ENCODE measurements at places on chromosomes 11 and 22.
A peak's percentile ranks its signal among the peaks of the same experiment; 100 is the strongest.

DNA sequence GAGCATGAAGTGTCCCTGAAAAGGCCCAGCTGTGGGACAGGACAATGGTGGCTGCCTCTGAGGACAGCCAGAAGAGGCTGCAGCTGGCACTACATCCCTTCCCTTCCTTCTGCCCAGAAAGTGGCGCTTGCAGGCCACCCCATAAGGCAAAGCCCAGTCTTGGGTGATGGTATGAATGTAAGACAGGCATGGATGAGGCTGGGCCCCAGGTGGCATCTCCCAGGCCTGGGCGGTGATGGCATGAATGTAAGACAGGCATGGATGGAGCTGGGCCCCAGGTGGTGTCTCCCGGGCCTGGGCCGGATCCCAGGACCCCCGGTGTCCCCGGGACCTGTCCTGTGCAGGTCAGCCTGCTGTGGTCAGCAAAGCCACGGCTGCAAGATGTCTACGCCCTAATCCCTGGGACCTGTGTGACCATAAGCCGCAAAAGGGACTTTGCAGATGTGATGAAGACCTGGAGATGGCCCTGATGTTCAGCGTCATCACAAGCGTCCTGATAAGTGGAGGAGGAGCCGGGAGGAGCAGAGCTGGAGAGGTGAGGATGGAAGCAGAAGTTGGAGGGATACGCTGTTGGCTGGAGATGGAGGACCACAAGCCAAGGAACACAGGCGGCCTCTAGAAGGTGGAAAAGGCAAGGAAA, 181.1 kb downstream of the CTTN start:
- no peak for DNase-seq

GRCh38 chr11:6390718-6391469, 620 bp downstream of the SMPD1 start:
- DNase-seq: no peak

GRCh38 chr11:91624021-91624420, 600.6 kb upstream of the FAT3 start:
- DNase-seq: no peak

DNA sequence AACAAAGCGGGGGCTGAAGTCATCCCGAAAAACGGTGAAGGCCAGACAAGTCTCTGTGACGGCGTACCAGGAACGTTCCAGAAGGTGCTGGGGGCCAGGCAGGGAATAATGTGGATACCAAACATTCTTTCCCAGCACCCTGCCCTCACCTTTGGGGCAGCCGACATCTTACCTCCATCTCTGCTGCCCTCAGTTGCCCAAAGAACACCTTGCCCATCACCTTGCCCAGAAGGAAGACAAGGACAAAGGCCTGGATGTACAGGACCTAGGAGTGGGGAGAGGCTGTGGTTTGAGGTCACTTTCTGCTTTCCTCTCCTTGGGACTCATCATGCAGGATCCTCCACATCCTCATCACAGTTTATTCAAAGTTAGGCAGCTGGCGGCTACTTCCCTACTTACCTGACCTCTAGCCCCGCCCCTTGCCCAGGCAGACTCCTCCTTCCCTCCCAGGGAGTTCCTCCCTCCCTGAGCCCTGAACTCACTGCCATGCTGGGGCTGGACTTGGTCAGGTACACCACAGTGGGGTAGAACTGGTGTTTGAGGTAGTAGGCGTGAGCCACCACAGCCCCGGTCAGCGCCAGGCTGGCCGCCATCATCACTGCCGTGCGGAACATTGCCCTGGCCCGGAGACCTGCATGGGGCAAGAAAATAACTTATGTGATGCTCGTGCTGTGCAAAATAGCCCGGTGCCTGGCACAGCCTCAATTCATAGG, 1.2 kb downstream of the SYVN1 start:
- DNase-seq: no peak

DNA sequence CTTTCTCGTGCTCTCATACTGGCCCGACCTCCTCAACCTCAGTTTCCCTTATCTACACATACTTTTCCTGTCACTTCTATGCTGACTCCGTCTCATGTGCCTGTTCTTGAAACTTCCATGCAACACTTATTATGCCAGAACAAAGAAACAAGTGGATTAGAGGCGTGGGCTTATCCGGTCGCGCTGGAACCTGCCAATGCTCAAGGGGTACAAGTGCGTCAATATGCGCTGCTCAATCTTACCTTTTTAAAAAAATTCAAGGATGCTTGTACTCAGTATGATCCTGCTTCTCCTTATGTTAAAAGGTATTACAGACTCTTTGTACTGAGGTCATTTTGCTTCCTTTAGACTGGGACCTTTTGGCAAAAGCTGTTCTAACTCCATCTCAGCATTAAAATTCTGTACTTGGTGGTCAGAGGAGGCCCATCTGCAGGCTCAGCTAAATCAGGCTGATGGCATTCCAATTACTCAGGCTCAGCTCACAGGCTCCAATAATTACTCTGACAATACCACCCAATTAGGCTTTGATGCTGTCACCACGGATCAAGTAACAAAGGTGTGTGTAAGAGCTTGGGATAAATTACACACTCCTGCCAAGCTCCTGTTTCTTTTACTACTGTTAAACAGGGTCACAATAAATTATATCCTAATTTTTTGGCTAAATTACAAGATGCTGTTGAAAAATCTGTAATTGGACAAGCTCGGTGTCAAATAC, 26.3 kb upstream of the ALDH3B2 start:
- no peak for DNase-seq

GRCh38 chr11:73838443-73839122, 38.1 kb downstream of the COA4 start:
- no peak for DNase-seq

GRCh38 chr22:21051831-21052400, 6.2 kb downstream of the LRRC74B start:
- no peak for DNase-seq

DNA sequence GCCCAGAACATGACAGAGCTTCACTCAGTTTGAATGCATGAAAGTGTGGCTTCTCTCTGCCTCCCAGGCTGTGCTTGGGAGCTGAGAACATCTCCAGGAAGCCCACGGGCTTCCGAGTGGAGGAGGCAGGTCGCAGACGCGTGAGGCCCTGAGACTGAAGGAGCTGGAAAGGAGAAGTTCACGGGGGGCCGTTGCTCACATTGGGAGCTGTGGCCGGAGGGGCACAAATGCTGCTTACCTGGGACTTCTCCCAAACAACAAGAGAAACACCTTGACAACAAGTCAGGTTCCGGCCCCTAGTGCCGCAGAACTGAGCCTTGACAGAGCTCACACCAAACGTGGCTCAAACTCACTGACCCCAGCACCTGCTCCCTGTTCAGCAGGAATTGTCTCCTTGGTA, 207.0 kb downstream of the BRD1 start:
- no peak for DNase-seq

- peak; percentile 67 for DNase-seq
Observed at GRCh38 chr22:38843201-38843656, 599 bp downstream of the NPTXR start.

DNA sequence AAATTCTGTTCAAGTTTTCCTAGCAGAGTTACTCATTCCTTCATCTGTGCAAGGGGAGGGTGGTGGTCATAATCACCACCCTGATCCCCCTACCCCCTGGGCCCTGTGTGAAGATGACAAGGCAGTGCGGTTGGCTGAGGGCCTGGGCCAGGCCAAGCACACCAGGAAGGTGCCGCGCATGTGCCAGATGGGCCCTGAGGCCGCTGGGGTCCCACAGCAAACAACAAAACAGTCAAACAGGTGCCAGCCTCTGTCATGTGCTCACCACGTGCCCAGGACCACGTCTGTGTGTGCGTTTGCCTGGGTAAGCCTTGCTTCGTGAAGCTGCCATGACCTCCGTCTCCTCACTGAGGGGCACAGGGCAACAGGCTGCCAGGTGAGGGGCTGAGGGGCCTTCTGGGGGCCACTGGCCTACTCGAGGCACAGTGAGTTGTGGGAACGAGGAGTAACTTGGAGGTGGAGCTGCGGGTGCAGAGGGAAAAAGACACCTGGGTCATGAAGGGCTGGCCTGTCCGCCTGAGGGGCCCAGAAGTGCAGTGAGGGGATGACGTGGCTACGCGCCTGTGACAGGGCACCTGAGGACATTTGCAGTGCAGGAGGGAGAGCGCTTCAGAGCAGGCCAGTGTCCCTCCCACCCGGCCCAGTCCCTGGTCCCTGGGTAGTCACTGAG, 25.8 kb downstream of the RSPH14 start:
- no peak for DNase-seq

DNA sequence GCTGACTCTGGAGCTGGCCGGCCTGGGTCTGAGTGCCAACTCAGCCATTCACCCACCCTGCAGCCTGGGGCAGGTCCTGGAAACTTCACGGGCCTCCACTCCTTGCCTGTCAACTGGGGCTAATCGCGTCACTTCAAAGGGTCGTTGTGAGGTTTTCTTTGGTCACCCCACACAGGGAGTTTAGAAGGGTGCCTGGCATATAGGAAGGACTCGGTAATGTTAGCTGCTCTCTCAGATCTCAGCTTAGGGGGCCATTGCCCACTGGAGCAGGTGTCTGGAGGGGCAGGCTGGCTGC, 7.3 kb downstream of the INCENP start:
- no peak for DNase-seq

DNA sequence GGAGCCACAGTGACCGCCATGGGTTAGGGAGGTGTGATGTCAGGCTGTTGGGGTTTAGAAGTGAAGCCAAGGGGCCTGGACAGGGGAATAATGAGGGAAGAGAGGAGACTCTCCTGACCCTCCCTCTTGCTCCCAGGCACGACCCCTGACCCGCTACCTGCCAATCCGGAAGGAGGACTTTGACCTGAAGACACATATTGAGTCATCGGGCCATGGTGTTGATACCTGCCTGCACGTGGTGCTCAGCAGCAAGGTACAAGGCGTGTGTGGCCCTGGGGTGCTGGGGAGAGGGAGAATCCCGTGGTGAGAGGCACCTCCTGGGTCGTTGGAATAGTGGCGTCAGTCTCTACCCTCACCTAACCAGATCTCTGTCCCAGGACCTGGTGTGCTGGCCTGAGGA, 29.5 kb downstream of the TREH start:
- no peak for DNase-seq

- DNase-seq: no peak
Observed at GRCh38 chr11:11602011-11602410, 19.8 kb downstream of the GALNT18 start.

DNA sequence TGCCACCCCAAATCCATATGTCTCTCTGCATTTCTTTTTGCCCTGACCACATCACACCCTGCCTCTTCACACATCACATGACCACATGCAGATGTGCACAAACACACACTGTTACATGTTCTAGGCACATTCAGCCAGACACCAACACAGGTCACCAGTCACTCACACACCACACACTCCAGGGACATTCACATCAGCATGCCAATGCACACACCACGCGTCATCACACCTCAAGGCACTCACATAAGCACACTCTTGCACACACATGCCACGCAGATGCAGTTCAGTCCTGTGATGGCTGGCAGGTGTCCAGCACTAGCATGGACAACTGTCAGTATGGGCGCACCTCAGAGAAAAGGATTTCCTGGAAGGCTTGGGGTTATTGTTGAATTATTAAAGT, 77.0 kb upstream of the MYOD1 start:
- DNase-seq: no peak

DNA sequence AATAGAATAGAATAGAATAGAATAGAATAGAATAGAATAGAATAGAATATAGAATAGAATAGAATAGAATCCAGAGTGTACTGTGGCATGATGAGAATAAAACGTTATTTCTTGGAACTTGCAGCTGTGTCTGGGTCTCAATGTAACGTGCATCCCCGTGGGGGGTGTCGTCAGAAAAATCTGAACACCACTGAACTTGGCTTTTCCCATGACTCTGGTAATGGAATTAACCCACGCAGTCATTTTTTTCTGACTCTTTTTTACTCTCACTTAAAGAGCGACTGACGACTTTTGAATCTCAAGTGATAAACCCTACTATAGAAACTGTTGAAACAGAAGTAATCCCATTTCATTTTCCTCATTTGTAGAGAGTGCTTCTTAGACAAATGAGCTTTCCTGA, 92.4 kb upstream of the BID start:
- no peak for DNase-seq

DNA sequence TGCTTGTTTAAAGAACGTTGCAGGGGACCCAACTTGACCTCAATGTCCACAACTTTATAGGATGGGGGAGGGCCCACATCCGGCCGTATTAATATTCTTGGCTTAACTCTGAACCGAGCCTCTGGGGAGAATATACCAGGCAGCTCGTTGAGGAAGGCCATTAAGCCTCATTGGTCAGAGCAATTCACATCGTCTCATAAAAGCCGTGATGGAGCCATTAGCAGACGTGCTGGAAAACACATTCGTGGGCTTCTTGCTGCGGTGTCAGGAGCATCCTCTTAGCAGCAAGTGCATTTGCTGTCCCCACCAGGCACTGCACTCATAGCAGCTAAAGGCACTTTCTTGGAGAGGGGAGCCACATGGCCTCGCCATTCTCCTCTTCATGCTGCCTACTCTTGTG, 14.9 kb downstream of the DSCAML1 start:
- DNase-seq: no peak

GRCh38 chr22:33706100-33706499, 214.2 kb downstream of the LARGE1 start:
- no peak for DNase-seq

- DNase-seq: no peak
Observed at GRCh38 chr11:70502677-70503467, 104.5 kb downstream of the CTTN start.

- no peak for DNase-seq
Observed at GRCh38 chr22:30870451-30871345, 97.9 kb downstream of the MORC2 start.

DNA sequence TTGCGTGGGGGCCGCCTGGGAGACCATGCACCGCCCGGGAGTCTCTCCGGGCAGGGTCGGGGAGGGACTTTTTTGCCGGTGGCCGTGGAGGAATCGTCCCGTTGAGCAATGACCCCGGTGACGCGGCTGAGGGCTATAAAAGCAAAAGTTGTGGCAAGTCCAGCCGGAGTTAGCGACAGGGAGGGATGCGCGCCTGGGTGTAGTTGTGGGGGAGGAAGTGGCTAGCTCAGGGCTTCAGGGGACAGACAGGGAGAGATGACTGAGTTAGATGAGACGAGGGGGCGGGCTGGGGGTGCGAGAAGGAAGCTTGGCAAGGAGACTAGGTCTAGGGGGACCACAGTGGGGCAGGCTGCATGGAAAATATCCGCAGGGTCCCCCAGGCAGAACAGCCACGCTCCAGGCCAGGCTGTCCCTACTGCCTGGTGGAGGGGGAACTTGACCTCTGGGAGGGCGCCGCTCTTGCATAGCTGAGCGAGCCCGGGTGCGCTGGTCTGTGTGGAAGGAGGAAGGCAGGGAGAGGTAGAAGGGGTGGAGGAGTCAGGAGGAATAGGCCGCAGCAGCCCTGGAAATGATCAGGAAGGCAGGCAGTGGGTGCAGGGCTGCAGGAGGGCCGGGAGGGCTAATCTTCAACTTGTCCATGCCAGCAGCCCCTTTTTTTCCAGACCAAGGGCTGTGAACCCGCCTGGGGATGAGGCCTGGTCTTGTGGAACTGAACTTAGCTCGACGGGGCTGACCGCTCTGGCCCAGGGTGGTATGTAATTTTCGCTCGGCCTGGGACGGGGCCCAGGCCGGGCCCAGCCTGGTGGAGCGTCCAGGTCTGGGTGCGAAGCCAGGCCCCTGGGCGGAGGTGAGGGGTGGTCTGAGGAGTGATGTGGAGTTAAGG, at the start of gene NEAT1:
Gene NEAT1 (plus strand): TSS at position 166 of the 883 bp plus-strand sequence.
- peak; percentile 76 for DNase-seq

Measured in NCI-H1930 (cell line).